ENCODE measurements at places on chromosomes 7 and 10.

DNA sequence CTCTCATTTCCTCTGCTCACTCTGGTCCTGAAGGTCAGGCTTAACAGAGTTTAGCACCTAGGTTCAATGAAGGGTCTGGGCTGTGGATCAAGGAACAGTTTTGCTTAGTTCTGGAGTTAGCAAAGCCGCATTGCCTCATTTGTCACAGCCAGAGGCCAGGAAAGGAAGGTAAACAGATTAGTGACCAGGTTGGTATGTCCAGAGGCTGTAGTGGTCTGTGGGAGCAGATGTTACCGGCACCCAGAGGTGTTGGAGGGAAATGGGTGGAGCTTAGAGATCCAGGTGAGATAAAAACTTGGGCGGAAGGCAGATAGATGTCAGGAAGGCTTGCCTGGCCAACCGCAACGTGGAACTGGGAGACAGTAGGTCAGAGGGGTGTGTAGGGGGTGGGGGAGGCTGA, 36.6 kb upstream of the ZMIZ2 start:
- DNase-seq, result no peak

GRCh38 chr7:79227044-79227443, 226.4 kb downstream of the MAGI2 start:
- no peak for DNase-seq

- DNase-seq, result no peak
These were observed 49.4 kb downstream of the DNAJC1 start for GRCh38 chr10:21954132-21954531.

GRCh38 chr7:121515229-121515628, 119.1 kb upstream of the FAM3C start:
- no peak for DNase-seq

GRCh38 chr10:69492746-69493462, 41.6 kb downstream of the TSPAN15 start:
- DNase-seq, result no peak

- DNase-seq, result no peak
These were observed 48.4 kb downstream of the LHPP start for GRCh38 chr10:124509880-124510632.

GRCh38 chr7:47743965-47744591, 162.2 kb upstream of the TNS3 start:
- DNase-seq, result no peak

DNA sequence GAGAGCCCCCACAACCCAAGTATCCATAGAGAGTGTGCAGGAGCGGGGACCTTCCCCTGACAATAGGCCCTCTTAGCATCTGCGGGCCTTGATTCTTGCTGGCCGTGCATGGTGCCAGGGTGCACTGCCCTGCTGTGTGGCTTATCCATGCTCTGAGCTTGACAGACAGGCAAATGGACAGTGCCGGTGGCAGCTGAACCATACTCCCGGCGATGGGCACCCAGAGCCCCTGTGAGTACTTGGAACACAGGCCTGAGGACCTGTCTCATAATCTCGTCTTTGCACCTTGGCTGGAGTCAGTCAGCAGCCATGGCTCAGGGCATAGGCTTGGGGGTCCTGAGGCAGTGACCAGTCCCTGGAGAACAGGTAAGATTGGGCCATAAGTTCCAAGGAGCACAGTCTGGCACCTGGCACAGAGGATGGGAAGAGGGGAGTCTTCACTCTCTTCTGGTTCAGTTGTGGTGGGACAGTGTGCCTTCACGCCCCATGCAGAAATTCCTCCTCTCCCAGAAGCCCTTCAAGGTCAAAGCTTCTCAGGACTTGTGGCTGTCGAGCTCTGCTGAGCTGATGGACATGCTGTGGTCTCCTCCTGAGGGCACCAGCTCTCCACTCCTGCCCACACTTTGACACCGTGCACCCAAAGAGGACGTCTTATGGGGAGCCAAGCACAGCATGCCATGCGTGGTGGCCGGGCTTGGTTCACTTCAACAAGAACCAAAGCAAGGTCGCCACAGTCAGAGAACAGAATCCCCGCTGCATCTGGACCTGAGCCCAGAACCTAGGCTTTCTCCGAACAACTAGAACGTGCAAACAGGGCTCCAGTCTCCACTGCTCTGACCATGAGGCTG, 59.4 kb upstream of the CAMK2B start:
- DNase-seq, result no peak

GRCh38 chr7:70620333-70621055, 511.4 kb upstream of the GALNT17 start:
- no peak for DNase-seq

DNA sequence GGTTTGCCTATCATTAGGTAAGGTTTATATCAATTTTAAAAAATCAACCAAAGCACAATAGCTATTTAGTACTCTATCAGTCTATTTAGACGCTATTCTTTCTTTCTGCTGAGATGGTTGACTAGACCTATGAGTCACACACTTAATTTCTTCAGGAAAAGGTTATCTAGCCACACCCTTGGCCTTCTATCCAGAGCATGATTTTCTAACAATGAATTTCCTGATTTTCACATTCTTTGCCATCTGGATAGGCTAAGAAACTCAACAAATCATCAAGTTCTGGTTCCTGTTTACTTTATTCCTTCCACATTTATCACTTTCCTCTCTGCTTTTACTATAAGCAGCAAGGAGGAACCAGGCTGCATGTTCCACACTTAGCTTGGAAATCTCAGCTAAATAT, 8.1 kb downstream of the PRPS1L1 start:
- no peak for DNase-seq

GRCh38 chr7:108488768-108489538, 32.7 kb upstream of the NRCAM start:
- DNase-seq, result no peak

Measured in Right ventricle myocardium inferior (tissue), 1 donor.